ENCODE measurements at places on chromosomes 3 and 15.
A peak's percentile ranks its signal among the peaks of the same experiment; 100 is the strongest.

DNA sequence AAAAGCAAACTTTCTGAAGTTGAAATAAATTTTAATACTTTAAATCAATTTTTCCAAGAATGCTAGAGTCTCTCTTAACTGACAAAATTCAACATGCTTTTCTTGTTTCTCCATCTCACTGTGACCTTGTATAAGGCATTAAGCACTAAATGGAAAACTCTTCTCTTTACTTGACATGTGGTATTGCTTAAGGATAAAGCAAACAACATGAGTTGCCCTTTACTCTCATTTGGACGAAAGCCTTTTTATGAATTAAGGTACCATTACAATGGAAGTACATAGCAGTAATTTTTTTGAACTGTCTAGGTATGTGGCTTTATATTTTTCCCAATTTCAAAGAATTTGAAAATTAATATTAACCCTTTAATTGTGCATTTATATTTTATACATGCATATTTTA lies 1.4 kb downstream of the STRIT1 start:
- no peak for DNase-seq

DNA sequence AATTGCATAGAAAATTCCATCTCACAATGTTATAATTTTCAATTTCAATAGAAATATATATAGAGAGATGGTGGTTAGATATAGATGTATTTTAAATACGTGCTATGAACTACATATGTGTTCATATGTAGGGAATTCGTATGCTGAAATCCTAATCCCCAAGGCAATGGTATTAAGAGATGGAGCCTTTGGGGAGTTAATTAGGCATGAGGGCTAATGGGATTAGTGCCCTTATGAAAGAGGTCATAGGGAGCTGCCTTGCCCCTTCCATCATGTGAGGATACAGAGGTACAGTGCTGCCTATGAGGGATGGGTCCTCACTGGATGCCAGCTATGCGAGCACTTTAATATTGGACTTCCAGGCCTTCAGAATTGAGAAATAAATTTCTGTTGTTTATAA lies 79.6 kb upstream of the CCDC54 start:
- no peak for DNase-seq

DNA sequence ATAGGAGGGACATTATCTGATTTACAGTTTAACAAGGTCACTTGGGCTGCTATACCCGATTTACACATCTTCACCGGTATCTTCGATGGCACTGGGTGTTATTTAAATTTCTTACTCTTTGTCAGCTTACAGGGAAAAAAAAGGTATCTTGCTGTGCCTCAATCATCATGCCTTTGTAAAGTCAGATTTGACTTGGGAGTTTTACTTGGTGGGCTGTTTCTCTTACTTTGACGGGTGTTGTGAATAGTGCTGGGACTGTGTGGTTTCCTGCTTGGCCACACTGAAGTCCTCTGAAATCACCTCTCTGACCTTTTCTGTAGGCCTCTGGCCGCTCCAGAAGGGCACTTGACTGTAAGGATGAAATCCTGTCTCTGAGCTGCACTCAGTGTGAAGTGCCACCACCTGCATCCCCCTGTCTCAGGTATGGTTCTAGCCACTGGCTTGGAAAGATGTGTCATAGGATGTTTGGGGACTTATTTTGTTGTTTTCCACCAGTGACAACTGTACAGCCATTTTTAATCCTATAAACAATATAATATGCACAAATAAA lies 3.1 kb upstream of the SLC24A1 start:
- no peak for DNase-seq

DNA sequence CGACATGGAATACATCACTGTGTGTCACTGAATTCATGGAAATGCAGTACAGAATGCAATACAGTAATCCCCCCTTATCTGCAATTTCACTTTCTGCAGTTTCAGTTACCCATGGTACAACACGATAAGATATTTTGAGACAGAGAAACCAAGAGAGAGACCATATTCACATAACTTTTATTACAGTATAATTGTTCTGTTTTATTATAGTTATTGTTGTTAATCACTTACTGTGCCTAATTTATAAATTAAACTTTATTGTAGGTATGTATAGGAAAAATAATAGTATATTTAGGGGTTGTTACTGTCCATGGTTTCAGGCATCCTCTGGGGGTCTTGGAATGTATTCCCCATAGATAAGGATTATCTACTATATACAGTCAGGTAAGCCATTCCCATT lies 61.8 kb downstream of the MBNL1 start:
- no peak for DNase-seq

GRCh38 chr3:113533534-113533892 lies 1.2 kb downstream of the SIDT1 start:
- DNase-seq: peak; percentile 37

DNA sequence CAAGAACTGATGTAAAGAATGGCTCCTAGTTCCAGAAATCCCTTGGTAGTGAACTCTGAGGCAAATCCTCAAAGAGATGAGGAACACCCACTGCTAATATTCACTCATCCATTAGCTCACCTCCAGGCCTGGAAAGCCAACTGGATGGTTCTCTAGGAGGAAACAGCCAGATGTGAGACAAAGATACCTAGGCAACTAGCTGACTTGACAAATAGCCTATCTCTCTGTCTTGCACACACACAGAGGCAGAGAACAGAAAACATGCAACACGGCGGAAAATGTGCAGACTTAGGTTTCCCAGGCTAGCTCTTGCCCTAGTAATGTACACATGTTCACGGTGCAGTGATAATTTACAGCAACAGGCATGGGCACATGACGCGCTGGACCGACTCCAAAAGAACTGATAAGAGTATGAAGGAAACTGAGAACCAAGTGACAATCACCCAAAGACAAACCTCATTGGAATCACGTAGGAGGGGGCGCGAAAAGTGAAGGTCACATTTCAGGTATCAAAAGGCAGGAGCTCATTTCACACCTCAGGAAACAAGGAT lies 318.1 kb downstream of the FOXP1 start:
- DNase-seq: no peak

- DNase-seq: no peak
Observed at GRCh38 chr3:197424266-197424665, 125.9 kb upstream of the DLG1 start.

DNA sequence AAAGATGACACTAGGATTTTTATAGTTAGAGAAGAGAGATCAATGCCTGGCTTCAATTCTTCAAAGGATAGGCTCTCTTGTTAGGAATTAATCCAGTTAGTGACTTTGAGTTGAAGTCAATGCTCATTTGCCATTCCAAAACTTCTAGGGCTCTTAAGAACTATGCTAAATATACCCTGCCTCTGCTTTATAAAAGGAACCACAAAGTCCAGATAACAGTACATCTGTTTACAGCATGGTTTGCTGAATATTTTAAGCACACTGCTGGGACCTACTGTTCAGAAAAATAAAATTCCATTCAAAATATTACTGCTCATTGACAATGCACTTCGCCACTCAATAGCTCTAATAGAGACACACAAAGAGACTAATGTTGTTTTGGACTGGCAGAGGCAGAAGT lies 786.6 kb upstream of the DPPA4 start:
- no peak for DNase-seq

- DNase-seq: no peak
Observed at GRCh38 chr15:101203029-101203573, 48.7 kb downstream of the CHSY1 start.

GRCh38 chr3:137349557-137350348 lies 392.0 kb downstream of the IL20RB start:
- DNase-seq: no peak

DNA sequence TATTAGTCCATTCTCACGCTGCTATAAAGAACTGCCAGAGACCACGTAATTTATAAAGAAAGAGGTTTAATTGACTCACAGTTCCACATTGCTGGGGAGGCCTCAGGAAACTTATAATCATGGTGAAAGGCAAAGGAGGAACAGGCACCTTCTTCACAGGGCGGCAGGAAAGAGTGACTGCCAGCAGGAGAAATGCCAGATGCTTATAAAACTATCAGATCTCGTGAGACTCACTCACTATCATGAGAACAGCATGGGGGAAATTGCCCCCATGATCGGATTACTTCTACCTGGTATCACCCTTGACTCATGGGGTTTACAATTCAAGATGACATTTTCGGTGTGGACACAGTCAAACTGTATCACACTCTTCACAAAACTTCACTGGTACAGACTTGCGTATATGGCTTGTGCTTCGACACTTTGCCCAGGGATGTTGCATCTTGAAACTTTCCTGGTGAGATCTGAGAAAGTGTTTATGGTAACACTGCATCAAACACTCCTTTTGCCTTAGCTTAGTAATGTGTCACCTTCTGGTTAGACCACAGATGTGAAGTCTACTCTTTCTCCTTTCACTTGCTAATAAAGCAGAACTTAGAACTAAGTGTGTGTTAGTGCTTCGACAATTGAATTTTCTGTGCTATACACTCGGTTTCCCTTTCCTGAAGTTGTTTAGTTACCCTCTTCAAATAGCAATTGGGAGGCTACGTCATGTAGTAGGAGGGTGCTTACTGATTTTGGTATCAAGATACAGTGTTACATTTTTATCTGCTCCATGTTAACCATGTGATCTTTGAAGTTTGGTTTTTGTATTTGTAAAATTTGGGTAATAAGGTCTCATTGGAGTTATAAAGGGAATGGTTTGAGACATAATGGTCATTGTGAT lies 185.7 kb downstream of the LPP start:
- no peak for DNase-seq

- no peak for DNase-seq
Observed at GRCh38 chr15:63327648-63328421, 50.4 kb downstream of the APH1B start.

DNA sequence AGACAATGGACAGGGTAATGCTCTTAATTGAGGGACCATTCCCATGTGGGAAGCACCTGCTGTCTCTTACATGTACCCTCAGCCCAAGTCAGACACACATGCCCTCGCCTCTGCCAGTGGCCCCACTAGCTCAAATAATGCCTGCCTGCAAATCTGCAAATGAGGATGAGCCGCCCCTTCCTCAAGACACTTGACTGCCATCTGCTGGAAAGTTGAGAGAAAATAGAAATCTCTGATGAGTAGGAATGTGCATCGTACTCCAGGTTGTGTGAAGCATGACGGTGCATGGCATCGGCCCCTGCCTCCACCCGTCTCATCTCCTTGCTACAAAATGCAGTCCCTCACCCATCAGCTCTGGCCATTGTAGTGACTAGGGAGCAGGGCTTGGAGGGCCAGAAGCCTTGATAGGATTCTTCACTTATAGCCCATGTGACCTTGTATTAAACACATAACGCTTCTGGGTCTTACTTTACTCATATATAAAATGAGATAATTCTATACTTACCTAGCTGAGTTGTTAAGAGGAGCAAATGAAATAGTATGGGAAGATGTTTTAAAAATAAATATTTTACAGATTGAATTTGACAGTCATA lies 6.3 kb upstream of the SCN5A start:
- peak; percentile 60 for DNase-seq

GRCh38 chr3:74302969-74303368 lies 311.5 kb downstream of the CNTN3 start:
- DNase-seq: no peak

DNA sequence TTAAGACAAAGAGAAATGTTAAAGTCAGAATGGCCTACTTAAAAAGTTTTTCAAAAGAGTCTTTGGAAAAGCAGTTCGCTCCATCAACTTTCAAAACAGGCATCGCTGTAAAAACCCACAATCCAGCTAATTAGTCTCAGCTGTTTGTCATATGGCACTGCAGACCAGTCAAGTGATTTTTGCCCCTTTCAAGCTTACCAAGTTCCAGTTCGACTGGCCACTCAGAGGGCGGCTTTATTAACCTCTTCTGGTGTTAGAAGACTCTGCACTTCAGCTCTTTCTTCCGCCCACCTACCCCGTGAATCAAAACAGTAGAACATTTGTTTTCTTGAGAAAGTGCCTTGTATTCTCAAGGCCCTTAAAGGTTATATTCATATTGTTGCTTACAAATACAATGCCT lies 19.3 kb downstream of the RAB27A start:
- no peak for DNase-seq

DNA sequence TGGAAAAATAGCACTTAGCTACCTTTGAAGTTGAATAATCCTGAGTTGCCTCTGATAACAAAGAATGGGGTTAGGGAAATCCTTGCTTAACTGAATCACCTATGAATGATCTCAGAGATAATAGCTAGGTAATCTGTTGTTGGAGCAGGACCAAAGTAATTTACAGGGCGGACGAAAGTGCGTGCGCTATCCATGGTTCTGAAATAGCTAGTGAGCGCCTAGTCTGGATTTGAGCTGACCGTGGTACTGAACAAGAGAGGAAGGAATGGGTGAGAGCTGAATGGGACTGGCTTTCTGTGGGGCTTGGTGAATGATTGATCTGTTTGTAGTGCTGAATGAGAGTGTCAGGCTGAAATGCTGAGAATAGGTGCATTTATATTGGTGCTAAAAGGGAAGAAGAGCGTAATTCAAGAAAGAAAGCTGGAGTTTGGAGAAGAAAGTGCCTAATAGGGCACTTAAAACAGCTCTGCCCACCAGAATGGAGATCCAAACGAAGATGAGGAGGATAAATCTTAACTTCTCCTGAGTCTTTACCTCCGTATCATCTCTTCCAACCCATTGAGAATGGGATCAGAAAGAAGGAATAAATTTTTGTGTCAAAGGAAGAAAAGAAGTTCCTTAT lies 10.1 kb downstream of the SCN10A start:
- DNase-seq: peak; percentile 11

Measured in NCI-H1105 treated with DMSO at 0.1 percent for 48 hours (cell line).